ENCODE measurements at places on chromosomes 2 and 18. TPM values are rescaled to one million over a fixed set of nuclear protein-coding genes. Genes with fewer than 3 reads are reported as not detected.

GRCh38 chr2:27723372-27724144 is 48.0 kb upstream of the MRPL33 start:
- peak; percentile 75 for DNase-seq
- H3K36me3 ChIP-seq = no peaks in the 10 kb centered on the region
- H3K4me3 ChIP-seq = no peak overlapping the region
- H3K27ac ChIP-seq = no peak overlapping the region
- no peaks in the 10 kb centered on the region for H3K27me3 ChIP-seq

DNA sequence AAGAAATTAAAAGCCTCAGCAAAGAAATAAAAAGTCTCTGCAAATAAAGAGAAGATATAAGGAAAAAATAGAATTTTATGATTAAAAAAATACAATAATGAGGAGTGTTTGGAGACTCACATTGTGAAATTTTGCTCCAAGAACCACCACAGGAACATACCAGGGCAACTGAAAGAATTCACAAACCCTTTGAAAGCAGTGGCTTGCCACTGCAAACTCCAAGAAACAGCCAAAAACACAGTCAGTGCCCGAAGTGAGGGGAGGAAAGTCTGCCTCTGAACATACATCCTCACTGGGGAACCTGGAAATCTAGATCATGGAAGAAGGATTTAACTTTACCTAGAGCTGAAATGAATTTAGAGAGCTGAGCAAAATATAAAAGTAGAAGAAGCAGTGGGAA is 33.1 kb downstream of the EVA1A start:
- no peak for DNase-seq
- H3K36me3 ChIP-seq = no peaks in the 10 kb centered on the region
- no peak overlapping the region for H3K4me3 ChIP-seq

DNA sequence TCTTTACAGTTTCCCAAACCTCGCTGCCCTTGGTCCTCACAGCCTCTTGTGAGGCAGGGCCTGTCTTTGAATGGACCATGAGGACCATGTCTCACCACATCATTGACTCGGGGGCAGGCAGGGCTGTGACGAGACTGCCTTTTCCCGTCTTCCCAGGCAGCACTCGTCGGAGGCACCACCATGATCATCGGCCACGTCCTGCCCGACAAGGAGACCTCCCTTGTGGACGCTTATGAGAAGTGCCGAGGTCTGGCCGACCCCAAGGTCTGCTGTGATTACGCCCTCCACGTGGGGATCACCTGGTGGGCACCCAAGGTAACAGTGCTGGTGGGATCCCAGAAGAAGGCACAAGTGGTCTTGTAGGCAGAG is 45.7 kb upstream of the MAPRE3 start:
- peaks cover 29% of the 10 kb centered on the region for H3K27me3 ChIP-seq
- H3K36me3 ChIP-seq = no peaks in the 10 kb centered on the region
- no peak for DNase-seq
- no peak overlapping the region for H3K27ac ChIP-seq
- H3K4me3 ChIP-seq = no peak overlapping the region

GRCh38 chr2:238239543-238239862 is 335 bp downstream of the HES6 start:
- DNase-seq = no peak
- H3K4me1 ChIP-seq = peaks cover 2% of the 10 kb centered on the region
- H3K27me3 ChIP-seq = peaks cover 17% of the 10 kb centered on the region

DNA sequence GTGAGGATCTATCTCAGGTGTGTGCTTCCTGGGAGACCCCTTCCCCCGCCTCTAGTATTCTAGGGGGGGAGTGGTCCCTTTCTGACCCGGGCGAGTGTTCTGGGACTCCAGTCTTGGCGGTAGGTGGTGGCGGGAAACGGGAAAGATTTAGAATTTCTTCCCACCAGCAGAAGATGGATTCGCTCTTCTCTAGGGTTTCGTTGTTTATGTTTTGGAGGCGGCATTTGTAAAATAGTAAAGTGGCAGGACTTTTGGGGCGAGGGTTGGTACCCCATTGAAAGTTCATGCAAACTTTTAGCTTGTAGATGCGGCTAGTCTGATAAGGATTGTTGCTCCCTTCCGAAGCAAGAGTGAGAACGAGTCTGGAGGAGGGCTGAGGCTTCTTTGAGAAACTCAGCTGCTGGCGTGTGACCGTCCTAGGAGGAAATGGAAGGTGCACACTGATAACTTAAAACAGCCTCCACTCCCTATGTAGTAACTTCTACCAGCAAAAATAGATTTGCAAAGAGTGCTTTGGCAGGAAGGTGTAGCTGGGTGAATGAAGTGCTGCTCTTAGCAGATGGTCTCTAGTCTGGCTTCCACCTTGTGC is 412 bp downstream of the GPD2 start:
- no peaks in the 10 kb centered on the region for H3K36me3 ChIP-seq
- H3K4me3 ChIP-seq = peak overlapping the region; percentile 72
- peak; percentile 32 for DNase-seq
- peaks cover 16% of the 10 kb centered on the region for H3K4me1 ChIP-seq
- peak overlapping the region; percentile 86 for H3K27ac ChIP-seq
- no peaks in the 10 kb centered on the region for H3K27me3 ChIP-seq

DNA sequence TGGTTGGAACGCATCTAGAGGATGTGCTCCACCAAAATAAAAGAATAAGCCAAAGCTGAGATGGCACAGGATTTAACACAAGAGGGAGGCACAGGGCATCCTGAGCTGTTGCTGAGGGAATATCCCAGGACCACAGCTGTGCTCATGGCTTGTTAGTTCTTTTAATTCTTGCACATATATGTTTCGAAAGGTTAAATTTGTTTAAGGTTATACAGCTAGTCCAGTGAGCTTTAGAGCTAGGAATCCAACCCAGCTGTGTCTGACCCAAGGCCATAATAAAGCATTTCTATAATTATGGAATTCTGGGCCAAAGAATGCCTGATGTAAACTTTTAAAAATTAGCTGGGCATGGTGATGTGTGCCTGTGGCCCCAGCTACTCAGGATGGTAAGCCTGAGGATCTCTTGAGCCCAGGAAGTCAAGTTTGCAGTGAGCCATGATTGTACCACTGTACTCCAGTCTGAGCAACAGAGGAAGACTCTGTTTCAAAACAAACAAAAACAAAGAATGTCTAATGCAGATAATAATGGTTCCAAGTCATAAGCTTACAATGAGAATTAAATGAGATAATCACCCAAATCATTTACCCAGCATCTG is 66.4 kb upstream of the CCBE1 start:
- H3K27ac ChIP-seq = peak overlapping the region; percentile 53
- peaks cover 4% of the 10 kb centered on the region for H3K4me1 ChIP-seq
- H3K36me3 ChIP-seq = no peaks in the 10 kb centered on the region
- H3K4me3 ChIP-seq = no peak overlapping the region
- DNase-seq = peak; percentile 45

- no peak overlapping the region for H3K27ac ChIP-seq
- H3K27me3 ChIP-seq = no peaks in the 10 kb centered on the region
- H3K4me3 ChIP-seq = no peak overlapping the region
- DNase-seq = no peak
- no peaks in the 10 kb centered on the region for H3K4me1 ChIP-seq
Measured at GRCh38 chr18:12803069-12803936, 80.7 kb downstream of the PTPN2 start.

DNA sequence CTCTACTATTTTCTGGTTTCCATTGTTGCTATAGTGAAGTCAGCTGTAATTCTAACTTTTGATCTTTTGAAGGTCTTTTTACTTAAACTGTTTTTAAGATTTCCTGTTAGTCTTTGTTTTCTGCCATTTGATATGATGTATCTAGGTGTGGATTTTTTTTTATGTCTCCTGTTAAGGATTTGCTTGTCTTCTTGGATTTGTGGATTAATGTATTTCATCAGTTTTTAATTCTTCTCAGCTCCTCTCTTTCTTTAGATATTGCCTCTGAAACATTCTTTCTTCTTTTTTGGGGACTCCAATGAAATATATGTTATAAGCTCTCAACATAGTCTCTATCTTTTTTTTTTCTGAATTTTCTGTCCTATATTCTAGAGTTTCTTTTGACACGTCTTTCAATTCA is 24.8 kb upstream of the THUMPD2 start:
- no peaks in the 10 kb centered on the region for H3K36me3 ChIP-seq
- H3K27me3 ChIP-seq = peaks cover 3% of the 10 kb centered on the region
- DNase-seq = no peak

DNA sequence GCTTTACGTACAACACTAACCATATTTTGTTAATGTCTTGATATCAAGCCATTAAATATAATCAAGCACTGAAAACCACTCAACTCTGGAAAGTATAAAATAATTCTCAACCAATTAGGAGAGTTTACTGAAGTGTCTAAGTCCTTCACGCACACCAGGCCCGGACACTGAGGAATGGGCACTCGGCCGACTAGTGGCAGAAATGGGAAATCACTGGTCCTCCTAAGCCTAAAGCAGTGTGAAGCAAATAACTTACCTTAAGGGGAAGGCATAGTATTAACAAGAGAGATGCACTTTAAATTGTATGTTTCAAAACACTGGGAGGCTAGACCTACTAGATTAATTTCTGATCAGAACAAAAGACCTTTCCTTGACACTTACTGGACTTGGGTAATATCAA is 45.7 kb downstream of the FAM210A start:
- H3K27me3 ChIP-seq = no peaks in the 10 kb centered on the region
- H3K4me3 ChIP-seq = no peak overlapping the region
- peaks cover 5% of the 10 kb centered on the region for H3K36me3 ChIP-seq
- H3K4me1 ChIP-seq = no peaks in the 10 kb centered on the region
- no peak overlapping the region for H3K27ac ChIP-seq
- DNase-seq = no peak

Gene CNGA3
- not detected for total RNA-seq

Gene MYOM1
- total RNA-seq = under 0.01 TPM

Gene THSD7B
- total RNA-seq = not detected

Gene SLC9A2
- not detected for total RNA-seq

Gene IL1F10
- not detected for total RNA-seq

Gene GALNT13
- not detected for total RNA-seq

Gene GALNT14
- not detected for total RNA-seq

Gene SLC1A4
- total RNA-seq = 8.1 TPM
